DND-41 (cell line): ENCODE measurements at places on chromosomes 7 and 10.

- DNase-seq: no peak
Measured at GRCh38 chr10:62277971-62278370, 9.3 kb upstream of the RTKN2 start.

GRCh38 chr7:29202651-29203069, 8.1 kb downstream of the CHN2 start:
- no peak for DNase-seq

- no peak for DNase-seq
Measured at GRCh38 chr10:116625845-116626244, 5.1 kb downstream of the PNLIPRP2 start.

GRCh38 chr7:121262221-121262620, 66.6 kb upstream of the WNT16 start:
- DNase-seq: no peak

GRCh38 chr10:95434583-95434982, 126.6 kb downstream of the SORBS1 start:
- DNase-seq: no peak

DNA sequence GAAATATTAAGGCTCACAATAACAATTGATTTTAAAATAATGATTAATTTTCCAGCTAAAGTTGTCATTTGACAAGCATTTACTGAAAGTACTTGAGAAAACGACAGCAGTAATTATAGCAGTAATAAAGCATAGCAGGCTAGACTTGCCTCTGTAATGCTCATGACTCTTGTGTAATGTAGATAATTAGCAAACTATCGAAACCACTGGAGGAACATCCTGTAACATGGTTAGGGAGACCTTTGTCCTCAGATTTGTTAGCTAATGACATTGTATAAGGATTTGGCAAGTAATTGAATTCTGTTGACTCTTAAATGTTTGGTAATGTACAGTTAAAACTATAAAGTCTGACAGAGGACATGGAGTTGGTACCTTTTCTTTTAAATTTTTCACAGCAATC, 24.8 kb downstream of the ARL4A start:
- DNase-seq: no peak

DNA sequence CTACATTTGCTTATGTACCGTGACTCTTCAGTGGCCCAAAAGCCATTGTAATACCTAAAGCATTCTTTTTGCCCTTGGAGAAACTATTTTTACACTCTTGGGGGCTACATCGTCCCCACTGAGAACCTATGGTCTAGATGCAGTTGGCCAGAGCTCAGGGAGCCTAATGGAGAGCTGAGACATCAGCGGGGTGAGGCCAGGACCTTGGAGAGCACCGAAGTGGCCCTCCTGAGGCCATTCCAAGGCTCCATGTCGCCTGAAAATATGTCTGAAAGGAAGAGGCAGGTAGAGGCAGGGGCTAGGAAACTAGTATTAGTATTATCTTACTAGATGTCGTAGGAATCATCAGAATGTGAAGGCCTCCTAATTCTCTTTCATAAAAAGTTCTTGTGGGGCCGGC, 4.9 kb downstream of the PKD2L1 start:
- no peak for DNase-seq

DNA sequence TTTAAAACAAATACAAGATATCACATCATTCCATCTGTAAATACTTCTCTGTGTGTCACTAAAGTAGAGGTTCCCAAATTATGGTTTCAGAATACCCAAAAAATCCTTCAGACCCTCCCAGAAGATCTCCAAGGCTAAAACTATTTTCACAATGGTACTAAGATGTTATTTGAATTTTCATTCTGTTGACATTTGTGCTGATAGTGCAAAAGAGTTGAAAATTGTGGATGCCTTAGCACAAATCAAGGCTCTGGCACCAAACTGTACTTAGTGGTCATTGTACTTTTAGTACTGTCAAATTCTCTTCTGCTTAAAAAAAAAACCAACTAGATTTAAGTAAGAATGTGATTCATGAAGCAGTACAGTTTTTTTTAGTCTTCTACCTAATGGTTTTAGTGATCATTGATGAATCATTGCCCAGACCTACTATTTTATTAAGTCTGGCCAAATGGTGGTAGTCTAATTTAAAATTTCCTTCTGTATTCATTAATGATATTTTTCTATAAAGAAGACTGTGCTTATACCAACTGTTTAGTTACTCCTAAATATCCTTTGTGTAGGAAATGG, 50.5 kb downstream of the TPST1 start:
- no peak for DNase-seq

DNA sequence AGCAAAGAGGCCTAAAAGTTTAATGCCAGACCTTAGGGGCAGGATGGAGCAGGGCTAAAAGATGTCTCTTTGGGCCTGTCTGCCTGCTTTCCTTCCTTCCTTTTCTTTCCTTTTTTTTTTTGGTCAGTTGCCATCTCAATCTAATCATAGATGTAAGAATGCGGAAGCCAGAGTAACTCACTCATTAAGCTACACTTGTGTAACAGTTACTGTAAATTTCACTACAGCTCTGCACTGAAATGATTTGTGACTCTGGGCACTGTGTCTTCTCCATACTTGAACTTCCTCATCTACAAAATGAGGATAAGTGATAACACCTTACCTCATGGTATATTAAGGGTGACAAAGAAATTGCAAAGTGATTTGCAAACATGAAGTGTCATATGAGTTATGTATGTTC, 75.5 kb upstream of the AGK start:
- no peak for DNase-seq

- no peak for DNase-seq
Measured at GRCh38 chr10:28873540-28873939, 196.2 kb downstream of the BAMBI start.

- DNase-seq: no peak
Measured at GRCh38 chr10:68553138-68553537, 7.0 kb upstream of the TET1 start.

DNA sequence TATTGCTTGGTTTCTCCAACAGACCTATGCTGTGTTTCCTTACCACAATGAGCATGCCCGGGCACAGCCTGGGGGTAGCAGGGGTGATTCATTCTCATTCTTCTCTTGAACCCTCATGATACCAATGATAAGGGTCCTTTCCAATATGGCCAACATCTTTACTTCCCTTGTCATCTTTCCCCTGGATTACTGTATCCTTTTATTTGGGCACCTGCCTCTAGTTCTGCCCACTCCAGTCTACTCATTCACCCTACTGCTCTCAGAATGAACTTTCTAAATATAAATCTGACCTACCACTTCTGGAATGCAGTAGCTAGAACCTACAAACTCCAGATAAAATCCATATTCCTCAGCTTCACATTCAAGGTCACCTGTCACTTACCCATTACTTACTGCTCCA, 26.4 kb upstream of the ITPRID1 start:
- DNase-seq: no peak

- no peak for DNase-seq
Measured at GRCh38 chr10:34046506-34047034, 712.1 kb upstream of the NRP1 start.

DNA sequence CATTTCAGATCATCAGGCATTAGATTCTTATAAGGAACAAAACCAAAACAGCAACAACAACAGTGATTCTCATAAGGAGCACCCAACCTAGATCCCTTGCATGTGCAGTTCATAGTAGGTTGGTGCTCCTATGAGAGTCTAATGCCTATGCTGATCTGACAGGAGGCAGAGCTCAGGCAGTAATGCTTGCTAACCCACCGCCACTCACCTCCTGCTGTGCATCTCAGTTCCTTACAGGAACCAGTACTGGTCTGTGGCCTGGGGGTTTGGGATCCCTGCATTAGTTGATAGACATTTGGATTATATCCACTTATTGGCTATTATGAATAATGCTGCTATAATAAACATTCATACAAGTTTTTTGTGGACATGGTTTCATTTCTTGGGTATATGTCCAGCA, 14.0 kb downstream of the MKLN1 start:
- no peak for DNase-seq

GRCh38 chr7:44416941-44417340, 73.5 kb downstream of the NUDCD3 start:
- no peak for DNase-seq

DNA sequence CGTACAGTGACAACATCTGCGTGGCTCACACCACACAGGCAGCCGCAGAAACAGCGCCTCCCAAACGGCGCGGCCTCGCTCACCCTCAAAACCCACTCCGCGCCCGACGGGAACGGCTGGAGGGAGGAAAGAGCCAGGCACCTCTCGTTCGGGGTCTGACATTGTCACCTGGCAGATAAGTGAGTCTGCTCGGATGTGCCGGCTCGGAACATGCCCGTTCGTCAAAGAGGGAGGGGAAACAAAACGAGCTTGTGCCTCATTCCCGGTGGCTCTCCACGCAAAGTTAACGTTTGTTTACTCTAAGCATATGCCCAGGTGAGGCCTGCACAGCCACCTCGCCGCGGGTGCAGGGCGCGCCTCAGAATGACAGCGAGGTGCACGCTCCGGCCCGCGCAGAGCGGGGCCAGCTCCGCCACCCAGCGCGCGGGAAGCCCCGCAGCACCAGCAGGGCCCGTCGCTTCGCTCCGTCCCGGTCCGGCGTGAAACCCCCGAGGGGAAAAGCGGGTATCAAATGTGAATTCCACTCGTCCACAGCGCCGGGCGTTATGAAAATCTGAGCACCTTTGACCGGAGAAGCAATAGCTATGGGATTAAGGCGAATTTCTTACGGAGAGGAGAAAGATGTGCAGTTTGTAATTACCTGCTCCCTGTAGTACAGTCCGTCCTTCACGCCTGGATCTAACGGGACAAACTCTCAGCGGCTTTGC, 13.1 kb downstream of the CNPY1 start:
- DNase-seq: no peak
